ENCODE measurements at places on chromosomes 3 and 15. TPM values are rescaled to one million over a fixed set of nuclear protein-coding genes. Genes with fewer than 3 reads are reported as not detected.

GRCh38 chr3:115428841-115429240, 194.5 kb upstream of the GAP43 start:
- peaks cover 2% of the 10 kb centered on the region for H3K27me3 ChIP-seq
- no peaks in the 10 kb centered on the region for H3K4me1 ChIP-seq
- H3K36me3 ChIP-seq: no peaks in the 10 kb centered on the region
- H3K4me3 ChIP-seq: no peak overlapping the region

DNA sequence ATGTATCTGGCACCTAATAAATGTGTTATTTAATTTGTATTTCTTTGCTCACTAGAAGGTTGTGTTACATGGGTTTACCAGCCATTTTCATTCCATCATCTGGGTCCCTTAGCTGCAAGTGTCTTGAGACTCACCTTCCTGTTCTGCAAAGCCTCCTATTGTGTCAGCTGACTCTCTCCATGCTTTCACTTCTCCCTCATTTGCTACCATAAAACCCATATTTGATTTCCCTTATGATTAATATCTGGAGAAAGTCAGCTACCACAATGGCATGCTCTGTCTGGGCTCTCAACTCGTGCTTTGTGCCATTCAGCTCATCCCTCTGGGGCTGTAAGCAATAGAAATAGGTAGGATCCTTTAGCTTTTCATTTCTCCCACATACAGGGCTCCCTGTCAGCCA, 79.5 kb upstream of the EIF1B start:
- no peak overlapping the region for H3K4me3 ChIP-seq
- no peak for DNase-seq
- H3K27me3 ChIP-seq: peaks cover 4% of the 10 kb centered on the region
- peaks cover 4% of the 10 kb centered on the region for H3K36me3 ChIP-seq

GRCh38 chr15:66938114-66938830, 127.1 kb upstream of the SMAD3 start:
- no peak overlapping the region for H3K4me3 ChIP-seq
- H3K27me3 ChIP-seq: peaks cover 2% of the 10 kb centered on the region
- peaks cover 9% of the 10 kb centered on the region for H3K4me1 ChIP-seq
- no peak for DNase-seq
- peaks cover 4% of the 10 kb centered on the region for H3K36me3 ChIP-seq
- no peak overlapping the region for H3K27ac ChIP-seq

- peaks cover 11% of the 10 kb centered on the region for H3K4me1 ChIP-seq
- H3K27me3 ChIP-seq: peaks cover 8% of the 10 kb centered on the region
- no peak overlapping the region for H3K4me3 ChIP-seq
- H3K36me3 ChIP-seq: no peaks in the 10 kb centered on the region
- no peak for DNase-seq
- no peak overlapping the region for H3K27ac ChIP-seq
Observed at GRCh38 chr3:16181361-16181760, 6.9 kb downstream of the GALNT15 start.

DNA sequence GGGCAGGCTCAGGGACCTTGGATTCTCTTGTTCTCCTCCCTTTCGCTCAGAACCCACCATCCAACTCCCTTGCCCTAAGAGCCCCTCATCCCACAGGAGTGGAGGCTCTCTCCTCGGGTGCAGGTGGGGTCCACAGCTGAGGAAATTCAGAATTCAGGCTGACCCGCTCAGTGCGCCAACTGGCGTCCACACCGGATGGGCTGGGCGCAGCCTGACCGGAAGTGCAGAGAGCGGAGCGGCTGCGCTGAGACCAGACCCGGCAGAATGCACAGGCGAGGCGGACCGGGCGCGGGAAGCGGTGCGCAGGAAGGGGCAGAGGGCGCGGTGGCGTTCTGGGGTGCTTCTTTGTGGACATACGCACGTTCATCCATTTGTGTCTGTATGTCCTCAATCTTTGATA, 210.4 kb upstream of the NDN start:
- peaks cover 2% of the 10 kb centered on the region for H3K4me1 ChIP-seq
- H3K4me3 ChIP-seq: no peak overlapping the region
- no peak for DNase-seq
- peaks cover 2% of the 10 kb centered on the region for H3K27me3 ChIP-seq

Gene TM4SF18
- total RNA-seq: not detected

Gene PLA2G4E
- 1.0 TPM for total RNA-seq
